ENCODE measurements at places on chromosomes 3 and 15. TPM values are rescaled to one million over a fixed set of nuclear protein-coding genes. Genes with fewer than 3 reads are reported as not detected.

TEX55 gene
- total RNA-seq = not detected

CDC25A gene
- 0.77 TPM for total RNA-seq

ZBTB47 gene
- 90.5 TPM for total RNA-seq

ESYT3 gene
- 1.2 TPM for total RNA-seq

IL20RB gene
- total RNA-seq = 0.12 TPM

AP3B2 gene
- 0.84 TPM for total RNA-seq

CPEB1 gene
- total RNA-seq = 0.72 TPM

SELENOT gene
- total RNA-seq = 63.3 TPM

VGLL3 gene
- 3.6 TPM for total RNA-seq

NTRK3 gene
- 4.0 TPM for total RNA-seq

RTF1 gene
- 26.8 TPM for total RNA-seq

DUOXA1 gene
- 0.59 TPM for total RNA-seq

CLDN18 gene
- total RNA-seq = not detected

MUSTN1 gene
- total RNA-seq = 10.9 TPM

GXYLT2 gene
- 7.3 TPM for total RNA-seq

RGMA gene
- total RNA-seq = 27.0 TPM

HOMER2 gene
- total RNA-seq = 59.4 TPM

SPATA12 gene
- total RNA-seq = not detected

LRRIQ4 gene
- total RNA-seq = not detected

CCR1 gene
- total RNA-seq = 2.4 TPM

SLC15A2 gene
- 6.8 TPM for total RNA-seq

SLC12A1 gene
- total RNA-seq = not detected

SHC4 gene
- total RNA-seq = 2.4 TPM

IL5RA gene
- 0.17 TPM for total RNA-seq

WDR76 gene
- total RNA-seq = 1.5 TPM

OSTN gene
- not detected for total RNA-seq

EXD1 gene
- total RNA-seq = not detected

HRG gene
- total RNA-seq = not detected

CDHR4 gene
- not detected for total RNA-seq

PLXNB1 gene
- 50.8 TPM for total RNA-seq

RUBCN gene
- total RNA-seq = 17.8 TPM

FBLN2 gene
- 53.8 TPM for total RNA-seq

RNU5B-1 gene
- 40.8 TPM for total RNA-seq
